ENCODE measurements at places on chromosomes 7 and 10.

DNA sequence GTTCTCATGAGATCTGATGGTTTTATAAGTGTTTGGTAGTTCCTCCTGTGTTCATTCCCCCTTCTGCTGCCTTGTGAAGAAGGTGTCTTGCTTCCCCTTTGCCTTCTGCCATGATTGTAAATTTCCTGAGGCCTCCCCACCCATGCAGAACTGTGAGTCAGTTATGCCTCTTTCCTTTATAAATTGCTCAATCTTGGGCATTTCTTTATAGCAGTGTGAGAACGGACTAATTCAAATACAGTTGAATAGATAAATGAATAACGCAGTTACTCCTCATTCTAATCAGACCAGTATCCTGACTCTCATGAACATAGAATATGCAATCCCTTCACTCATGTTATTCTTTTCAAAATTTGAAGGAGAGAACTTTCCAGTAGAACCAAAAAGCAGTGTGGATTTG lies 375.0 kb upstream of the FZD8 start:
- DNase-seq, result no peak

GRCh38 chr7:37433166-37433565 lies 15.5 kb downstream of the ELMO1 start:
- DNase-seq, result no peak

DNA sequence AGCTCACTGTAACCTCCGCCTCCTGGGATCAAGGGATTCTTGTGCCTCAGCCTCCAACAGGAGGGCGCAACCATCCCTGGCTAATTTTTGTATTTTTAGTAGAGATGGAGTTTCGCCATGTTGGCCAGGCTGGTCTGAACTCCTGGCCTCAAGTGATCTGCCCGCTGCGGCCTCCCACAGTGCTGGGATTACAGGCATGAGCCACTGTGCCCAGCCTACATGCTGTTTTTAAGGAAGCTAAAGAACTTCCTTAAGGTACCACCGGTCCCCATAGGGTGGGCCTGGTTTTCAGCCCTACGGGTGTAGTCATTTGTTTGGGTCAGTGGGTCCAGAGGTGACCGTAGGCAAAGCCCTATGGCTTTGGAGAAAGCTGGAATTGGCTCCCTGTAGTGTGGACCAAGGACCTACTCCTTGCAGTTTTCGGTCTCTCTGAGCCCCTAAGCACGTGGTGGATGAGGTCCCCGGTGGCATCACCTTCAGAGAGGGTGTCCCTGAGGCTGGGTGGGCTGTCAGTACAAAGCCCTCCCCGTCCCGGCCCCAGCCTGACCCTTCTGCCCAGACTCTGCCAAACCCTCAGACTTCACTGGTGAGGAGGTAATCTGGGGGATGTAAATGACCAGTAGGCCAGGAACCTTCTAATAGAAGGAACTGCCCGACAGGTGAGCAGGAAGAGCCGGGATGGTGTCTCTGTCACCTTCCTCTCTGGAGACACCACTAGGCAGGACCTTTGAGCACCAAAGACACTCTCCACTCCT lies 30.5 kb downstream of the ANXA11 start:
- no peak for DNase-seq

GRCh38 chr10:11150879-11151415 lies 133.3 kb downstream of the CELF2 start:
- DNase-seq, result no peak

DNA sequence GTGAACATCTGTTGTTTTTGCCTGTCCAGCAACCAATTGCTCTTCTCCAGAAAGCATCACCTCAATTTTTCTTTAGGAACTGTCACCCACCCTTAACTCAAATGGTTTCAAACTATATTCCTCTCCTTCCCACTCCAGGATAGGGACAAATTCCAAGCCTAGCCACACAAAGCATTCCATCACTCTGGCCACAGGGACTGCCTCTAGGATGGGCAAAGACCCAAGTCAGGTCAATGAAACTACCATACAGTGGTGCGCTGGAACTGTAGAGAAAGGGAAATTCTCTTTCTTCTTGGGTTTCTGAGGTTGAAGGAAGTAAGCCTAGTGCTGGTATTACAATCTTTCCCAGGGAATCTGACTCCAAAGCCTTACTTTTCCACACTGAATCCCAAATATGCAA lies 3.6 kb downstream of the MICU1 start:
- no peak for DNase-seq

DNA sequence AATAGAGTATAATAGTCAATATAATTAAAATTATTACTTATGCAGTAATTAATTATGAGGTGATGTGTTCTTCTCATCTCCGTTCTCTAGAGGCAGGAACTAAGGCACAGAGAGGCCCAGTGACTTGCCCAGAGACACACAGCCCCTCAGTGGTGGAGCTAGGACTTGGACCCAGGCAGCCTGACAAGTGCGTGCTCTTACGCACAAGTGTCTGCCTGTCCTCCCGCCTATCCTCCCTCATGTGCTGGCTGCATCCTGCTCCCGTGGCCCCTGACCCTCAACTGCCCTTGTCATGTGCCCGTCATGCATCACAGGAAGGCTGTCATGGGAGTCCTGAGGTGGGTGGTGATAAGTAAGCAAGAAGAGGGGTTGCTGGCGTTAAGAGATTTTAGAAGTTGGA lies 14.3 kb downstream of the IL2RA start:
- no peak for DNase-seq

DNA sequence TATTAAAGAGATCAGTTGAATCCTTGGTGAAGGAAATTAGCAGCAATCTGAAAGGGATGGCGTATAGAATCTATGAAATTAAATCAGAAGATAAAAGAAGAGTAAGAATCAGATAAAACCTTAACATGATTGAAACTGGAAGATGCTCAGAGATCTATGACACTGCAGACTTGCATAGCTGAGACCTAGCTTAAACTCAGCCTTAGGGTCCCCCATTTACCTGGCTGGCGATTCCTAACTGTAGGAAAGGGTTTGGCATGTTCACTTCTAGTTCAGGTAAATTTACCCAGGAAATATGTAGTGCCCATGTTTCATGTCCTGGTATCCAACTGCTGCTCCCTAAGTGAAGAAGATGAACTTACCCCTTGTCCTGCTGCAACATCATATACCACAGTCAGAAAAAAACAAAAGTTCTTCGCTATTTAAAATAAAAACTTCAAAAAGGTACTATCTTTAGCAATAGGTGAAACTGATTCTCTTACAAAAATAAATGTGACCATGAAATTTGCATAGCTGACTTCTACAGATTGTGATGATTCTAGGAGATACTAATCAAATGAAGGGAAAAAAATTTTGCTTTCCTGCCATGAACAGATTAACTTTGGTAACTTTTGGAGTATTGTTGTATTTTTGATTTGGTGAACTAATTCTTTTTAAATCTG lies 47.8 kb upstream of the TMEM243 start:
- DNase-seq, result no peak

GRCh38 chr7:27128776-27129728 lies 1.5 kb downstream of the HOXA4 start:
- no peak for DNase-seq

DNA sequence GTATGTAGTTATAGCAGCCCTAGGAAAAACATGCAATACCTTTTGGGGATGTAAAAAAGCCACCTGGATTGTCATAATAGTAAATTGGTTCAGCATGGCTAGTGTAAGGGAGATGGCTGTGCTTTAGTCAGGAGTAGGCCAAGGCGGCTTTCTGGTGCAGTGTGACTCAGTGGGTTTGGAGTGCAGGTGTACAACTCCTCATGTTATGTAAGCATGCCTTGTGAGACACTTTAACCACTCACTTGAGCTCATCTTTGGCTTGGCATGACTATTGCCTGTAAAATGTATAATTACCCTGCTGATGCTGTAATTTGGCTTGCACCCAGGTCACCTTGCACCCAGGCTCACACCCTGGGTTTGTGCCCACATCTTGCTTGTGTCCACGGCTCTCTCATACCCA lies 239.2 kb upstream of the GLI3 start:
- DNase-seq, result no peak

- no peak for DNase-seq
These were observed 15.4 kb downstream of the NRF1 start for GRCh38 chr7:129626896-129627295.

- DNase-seq, result peak; percentile 20
These were observed 171.1 kb downstream of the GRM3 start for GRCh38 chr7:86814661-86815379.

GRCh38 chr10:94299417-94299816 lies 63.3 kb downstream of the NOC3L start:
- DNase-seq, result no peak

- no peak for DNase-seq
These were observed 27.0 kb upstream of the GSDME start for GRCh38 chr7:24784277-24784676.

- no peak for DNase-seq
These were observed 192.2 kb downstream of the PARD3 start for GRCh38 chr10:34622945-34623344.

DNA sequence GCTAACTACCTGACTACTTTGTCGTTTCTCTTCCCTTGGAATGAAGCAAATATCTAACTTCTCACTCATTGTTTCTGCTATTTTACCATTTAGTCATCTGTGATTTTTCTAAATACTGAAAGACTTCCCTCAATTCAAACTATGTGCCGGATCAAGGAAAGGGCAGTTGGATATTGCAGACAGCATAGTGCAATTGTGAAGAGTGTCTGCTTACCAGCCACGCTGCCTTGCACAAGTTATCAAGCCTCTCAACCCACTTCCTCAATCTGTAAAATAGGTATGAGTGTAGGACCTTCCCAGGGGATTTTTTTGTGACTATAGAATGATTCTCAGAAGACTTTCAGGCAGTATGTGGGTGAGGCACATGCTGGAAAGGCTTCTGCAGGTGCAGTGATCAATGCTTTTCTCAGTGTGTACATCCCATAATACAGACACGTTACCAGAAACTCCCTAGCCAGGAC lies 54.3 kb downstream of the EGFR start:
- peak; percentile 25 for DNase-seq

DNA sequence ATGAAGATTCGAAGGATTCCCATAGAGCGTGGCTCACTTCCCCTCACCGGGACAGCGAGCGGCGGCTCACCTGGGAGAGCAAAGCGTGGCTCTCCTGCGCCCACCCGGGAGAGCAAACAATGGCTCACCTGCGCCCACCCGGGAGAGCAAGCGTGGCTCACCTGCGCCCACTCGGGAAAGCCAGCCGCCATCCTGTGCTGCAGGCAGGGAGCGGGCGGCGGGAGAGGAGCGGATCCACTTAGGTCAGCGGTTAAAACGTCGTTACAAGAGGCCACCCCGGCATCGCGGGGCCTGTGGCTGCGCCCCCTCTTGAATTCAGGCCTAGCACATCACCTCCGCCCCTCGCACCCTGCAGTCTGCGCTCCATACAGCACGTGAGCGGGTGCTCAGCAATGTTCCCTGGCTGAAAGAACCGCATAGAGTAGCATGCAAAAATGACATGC lies 461 bp upstream of the FIGNL1 start:
- no peak for DNase-seq

Data from NCI-H1436 (cell line).